ENCODE measurements at places on chromosomes 3 and 15. TPM values are rescaled to one million over a fixed set of nuclear protein-coding genes. Genes with fewer than 3 reads are reported as not detected.

TFG gene
- total RNA-seq = 105 TPM

GRCh38 chr3:172581757-172582166 is 58.5 kb upstream of the TNFSF10 start:
- no peak for DNase-seq

DNA sequence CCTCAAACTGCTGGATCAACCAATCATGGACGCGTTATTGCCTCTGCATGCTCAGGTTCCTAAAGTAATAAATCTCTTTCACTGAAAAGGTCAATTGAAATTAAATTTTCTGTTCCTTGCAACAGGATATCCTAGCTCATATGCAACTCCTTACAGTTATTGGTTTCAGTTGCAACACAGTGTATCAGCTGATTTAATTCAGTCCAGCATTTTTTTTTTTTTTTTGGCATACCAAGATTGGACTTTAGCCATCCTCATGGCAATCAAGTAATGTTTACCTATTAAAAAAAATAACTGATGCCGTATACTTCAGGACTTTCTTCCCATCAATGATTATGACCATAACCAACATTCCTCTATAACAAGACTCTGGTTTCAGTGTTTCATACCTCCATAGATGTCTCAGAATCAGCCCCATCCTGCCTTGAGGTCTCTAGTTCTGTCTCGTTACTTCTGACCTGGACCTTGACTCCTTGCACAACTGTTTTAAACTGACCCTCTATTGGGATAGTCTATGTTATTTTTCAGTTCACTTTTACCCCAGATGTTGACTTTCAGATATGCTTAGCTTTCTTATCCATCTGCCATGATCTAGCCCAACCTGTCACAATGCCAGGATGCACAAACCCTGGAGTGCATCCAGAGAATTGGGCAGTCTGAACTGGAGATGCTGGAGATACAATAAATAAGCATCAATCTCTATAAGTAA is 265.0 kb upstream of the GADL1 start:
- no peak for DNase-seq

SPATA12 gene
- 0.12 TPM for total RNA-seq

- DNase-seq = no peak
Observed at GRCh38 chr3:191298846-191299245, 30.3 kb upstream of the CCDC50 start.

GRCh38 chr3:10367506-10367905 is 46.6 kb upstream of the SEC13 start:
- DNase-seq = no peak

- peak; percentile 53 for DNase-seq
Observed at GRCh38 chr3:179880868-179881267, 155.9 kb downstream of the PEX5L start.

GRCh38 chr3:11238880-11239279 is 33.3 kb upstream of the ATG7 start:
- DNase-seq = no peak

DNA sequence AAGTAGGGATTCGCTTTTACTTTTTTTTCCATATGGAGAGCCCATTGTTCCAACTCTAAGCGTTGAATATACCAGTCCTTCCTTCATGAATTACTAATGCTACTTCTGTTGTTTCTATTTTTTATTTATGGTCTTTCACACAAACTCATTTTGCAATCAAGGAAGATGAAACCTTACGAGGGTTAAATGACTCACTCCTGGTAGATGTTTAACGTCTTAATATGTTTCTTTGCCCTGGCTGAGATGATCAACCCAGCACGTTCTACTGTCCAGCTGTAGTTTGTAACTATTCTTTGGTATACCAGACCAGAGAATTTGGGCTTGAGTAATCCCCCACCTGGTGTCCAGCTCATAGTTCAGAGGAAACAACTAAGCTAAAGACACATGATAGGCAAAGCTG is 23.1 kb downstream of the CDCP1 start:
- no peak for DNase-seq

DENND4A gene
- 3.7 TPM for total RNA-seq

KBTBD13 gene
- total RNA-seq = not detected

GRCh38 chr3:171632766-171633165 is 172.6 kb upstream of the TNIK start:
- DNase-seq = no peak

CXCR6 gene
- not detected for total RNA-seq

DNA sequence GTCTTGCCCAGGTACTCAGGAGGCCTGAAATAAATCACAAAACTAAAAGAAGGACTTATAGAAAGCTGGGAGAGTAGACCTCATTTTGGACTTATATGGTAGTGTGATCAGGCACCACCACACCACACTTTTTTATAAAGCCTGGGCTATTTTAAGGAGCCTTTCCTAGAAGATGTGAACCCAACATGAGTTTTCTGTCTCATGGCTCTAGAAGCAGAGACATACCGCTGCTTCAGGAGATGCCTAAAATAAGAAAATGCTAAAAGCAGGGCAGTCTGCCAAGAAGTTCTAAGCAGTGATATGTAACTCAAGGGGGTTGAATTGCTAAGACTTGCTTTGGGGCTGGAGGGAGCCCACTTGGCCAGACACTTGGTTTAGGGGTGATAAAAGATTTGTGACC is 49.6 kb downstream of the SUMF1 start:
- no peak for DNase-seq

DNA sequence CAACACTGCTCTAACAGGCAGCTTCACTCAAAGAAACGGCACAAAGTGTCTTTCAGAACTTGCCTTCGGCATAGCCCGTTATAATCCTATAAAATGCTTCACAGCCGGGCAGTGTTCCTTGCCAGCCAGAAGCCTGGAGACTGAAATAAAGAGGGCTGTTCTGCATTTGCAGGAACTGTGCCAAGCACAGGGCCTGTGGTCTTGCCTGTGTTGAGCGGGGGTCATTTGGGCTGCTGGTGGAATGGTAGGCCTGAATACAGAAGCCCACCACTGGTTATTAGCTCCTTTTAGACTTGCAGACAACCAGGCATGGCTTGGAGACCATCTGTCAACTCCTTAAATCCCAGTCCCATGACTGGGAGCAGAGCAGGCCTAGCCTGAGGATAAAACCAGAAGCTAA is 4.7 kb upstream of the ARHGEF3 start:
- no peak for DNase-seq

- no peak for DNase-seq
Observed at GRCh38 chr3:39344746-39345344, 15.3 kb downstream of the CCR8 start.

- no peak for DNase-seq
Observed at GRCh38 chr3:186014866-186015265, 77.1 kb upstream of the TRA2B start.

MESP2 gene
- not detected for total RNA-seq

DNA sequence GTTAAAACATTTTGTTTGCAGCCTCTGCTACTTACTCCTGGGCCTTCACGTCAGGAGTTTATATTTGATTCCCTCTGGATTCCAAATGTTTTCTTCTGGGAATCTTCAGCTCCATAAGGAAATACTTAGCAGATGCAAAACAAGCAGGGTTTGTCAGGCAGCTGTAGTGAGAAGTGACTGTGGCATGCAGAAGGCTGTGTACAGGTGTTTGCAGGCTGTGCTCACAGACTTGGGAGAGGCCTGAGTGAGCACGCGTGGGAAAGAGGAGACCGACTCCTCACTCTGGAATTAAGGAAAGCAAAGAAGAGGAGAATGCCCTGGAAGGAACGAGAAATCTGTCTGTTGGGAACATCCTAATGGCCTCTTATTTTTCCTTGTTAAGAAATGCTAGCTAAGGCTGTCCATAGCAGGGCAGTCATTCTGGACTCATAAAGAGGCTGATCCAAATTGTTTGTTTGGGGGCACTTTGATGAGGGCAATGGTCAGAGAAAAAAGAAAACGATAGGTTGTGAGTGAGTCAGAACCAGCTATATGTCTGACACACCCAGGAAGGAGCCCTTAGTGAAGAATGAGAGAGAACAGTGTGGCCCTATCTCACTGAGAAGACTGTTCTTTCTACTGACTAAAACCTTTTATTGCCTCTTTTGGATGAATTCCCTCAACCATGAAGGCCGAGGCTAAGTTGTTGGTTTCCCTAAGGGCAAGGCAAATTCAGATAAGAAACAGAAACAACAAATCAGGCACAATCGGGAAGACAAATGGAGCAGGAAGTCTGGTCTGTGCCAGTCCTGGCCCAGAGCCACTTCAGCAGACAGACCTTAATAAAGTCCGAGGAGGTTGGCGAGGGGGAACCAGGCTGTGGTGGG is 82.6 kb downstream of the TGFBR2 start:
- no peak for DNase-seq

CPLX3 gene
- total RNA-seq = not detected

FES gene
- 11.7 TPM for total RNA-seq

BFSP2 gene
- not detected for total RNA-seq

GRCh38 chr3:170523248-170523647 is 62.6 kb downstream of the SLC7A14 start:
- DNase-seq = no peak

TTC21A gene
- total RNA-seq = 1.2 TPM

- DNase-seq = no peak
Observed at GRCh38 chr3:178097576-178097975, 438.7 kb upstream of the KCNMB2 start.

DNA sequence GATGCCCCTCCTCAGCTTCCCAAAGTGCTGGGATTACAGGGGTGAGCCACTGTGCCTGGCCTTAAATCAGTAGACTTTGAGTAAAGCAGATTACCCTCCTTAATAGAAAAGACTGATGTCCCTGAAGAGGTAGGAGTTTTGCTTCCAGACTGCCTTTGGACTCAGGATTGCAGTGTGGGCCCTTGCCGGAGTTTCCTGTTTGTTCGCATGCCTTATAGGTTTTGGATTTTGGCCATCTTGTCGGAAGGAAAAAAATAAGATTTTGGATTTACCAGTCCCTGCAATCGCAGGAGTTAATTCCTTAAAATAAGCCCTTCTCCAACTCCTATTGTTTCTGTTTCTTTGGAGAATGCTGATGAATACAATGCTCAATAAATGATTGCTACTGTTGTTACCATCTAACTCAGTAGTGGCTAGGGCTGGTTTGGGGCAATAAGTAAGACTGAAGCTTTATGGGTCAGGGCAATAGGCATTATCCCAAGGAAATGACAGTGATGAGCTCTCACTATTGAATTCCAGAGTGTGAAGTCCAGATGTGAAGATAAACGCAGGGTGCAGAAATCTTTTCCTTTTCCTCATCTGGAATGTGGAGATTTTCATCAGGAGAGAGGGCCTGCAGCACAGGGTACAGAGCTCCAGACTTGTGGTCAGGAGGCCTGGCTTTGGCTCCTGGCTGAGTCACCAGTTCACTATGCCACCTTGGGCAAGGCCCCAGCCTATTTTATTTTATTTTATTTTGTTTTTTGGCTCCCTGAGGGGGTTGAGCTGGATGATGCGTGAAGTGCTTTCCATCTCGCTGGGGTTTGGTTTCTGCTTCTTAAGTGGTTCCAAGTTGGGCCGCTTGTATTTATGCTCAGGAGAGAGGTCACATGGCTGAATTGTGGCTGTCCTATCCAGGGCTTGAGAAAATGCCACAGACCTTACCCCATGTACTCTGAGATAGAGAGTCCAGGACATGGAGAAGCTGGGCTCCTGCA is 25.3 kb downstream of the FOXL2 start:
- no peak for DNase-seq

- DNase-seq = peak; percentile 5
Observed at GRCh38 chr3:108127301-108127988, 36.6 kb upstream of the CD47 start.

DNA sequence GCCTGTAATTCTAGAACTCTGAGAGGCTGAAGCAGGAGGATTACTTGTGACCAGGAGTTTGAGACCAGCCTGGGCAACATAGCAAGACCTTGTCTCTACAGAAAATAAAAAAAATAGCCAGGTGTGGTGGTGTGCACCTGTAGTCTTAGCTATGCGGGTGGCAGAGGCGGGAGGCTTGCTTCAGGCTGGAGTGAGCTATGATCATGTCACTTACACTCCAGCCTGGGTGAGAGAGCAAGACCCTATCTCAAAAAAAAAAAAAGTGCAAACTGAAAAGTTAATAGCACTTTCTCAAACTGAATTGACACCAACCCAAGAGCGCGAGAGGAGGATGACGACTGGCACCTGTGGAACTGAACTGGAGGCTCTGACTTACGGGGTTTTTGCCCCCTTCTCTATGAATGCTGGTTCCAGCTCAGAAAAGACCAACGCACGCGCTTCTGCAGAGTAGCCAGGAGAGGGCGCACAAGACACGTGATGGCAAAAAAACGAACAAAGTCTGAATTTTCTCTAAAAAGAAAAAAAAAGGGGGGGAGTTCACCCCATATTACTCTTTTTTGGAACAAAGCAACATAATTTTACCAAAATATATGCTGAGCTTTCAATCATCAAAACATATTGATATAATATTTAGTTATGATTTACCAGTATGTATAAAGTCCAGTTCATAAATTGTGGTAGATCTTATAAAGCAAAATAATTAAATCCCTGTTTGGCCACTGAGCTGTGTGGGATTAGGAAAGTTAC is 23.7 kb downstream of the CFAP92 start:
- DNase-seq = peak; percentile 74

CKMT1B gene
- 4.4 TPM for total RNA-seq

DNA sequence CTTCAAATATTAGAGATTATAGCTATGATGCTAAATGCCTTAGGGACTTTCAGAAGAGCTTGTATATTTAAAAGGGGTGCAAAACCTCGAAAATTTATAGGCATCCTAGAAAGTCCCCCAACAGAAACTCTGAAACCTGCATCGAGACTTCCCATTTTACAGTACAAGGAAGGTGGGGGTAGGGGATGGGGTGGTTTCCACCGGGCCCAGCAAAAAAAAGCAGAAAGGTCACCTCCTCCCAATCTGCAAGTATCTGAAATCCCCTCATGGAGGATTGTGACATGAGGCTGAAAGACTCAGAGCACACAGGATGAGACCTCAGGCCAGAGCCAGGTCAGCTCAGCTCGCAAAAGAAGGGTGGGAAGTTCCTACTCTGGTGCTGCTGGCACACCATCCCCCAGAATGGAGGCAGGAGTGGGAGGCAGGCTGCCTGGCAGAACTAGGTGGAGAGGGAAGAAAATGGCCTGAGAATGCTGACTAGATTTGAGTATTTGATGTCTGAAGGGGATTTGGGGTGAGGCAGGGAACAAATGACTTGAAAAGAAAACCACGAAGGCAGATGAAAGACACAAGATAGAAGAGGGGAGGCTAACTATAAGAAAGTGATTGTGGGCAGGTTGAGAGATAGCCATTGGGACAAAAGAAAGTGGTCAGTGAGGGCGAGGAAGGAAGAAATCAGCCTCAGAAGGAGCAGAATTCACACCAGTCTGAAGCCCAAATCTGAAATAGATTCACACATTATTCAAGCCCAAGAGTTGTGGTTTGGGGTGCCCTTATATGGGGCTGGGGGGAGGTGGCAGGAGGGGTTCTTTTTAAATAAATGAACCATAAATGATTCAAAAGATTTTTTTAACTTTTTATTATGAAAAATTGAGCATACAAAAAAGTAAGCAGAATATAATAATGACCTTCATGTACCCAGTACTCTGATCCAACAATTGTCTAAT is 22.5 kb upstream of the TSC22D2 start:
- DNase-seq = no peak

DOCK3 gene
- 11.1 TPM for total RNA-seq

- DNase-seq = no peak
Observed at GRCh38 chr3:112459750-112460149, 39.5 kb downstream of the BTLA start.

DNA sequence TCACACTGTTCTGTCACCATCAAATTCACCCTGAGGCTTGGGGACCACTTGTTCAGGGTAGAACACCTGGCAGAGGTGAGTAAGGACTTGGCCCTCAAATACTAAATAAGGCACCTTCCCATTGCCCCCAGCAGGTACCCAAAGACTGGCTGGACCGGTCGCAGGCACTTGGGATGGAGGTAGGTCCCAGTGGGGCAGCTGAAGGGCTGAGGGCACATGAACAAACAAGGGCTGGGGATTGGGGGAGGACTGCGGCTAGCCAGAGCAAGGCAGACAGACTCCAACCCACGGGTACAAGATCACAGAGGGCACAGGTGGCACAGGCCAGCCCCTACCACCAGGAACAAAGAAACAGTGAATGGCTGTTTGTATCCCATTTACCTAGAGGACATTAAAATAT is 1.9 kb downstream of the MRPS25 start:
- DNase-seq = no peak

Data from neural progenitor cell (in vitro differentiated cells).